ENCODE measurements at places on chromosomes 2 and 18.

GRCh38 chr2:162938387-162938786 lies 99.8 kb upstream of the KCNH7 start:
- H3K27me3 ChIP-seq = no peaks in the 10 kb centered on the region
- no peak for DNase-seq
- H3K27ac ChIP-seq = no peak overlapping the region
- no peaks in the 10 kb centered on the region for H3K36me3 ChIP-seq

GRCh38 chr2:186913870-186914269 lies 64.9 kb upstream of the ZSWIM2 start:
- DNase-seq = no peak
- H3K27me3 ChIP-seq = no peaks in the 10 kb centered on the region
- H3K36me3 ChIP-seq = no peaks in the 10 kb centered on the region
- H3K27ac ChIP-seq = no peak overlapping the region
- H3K4me1 ChIP-seq = no peaks in the 10 kb centered on the region
- no peak overlapping the region for H3K4me3 ChIP-seq

DNA sequence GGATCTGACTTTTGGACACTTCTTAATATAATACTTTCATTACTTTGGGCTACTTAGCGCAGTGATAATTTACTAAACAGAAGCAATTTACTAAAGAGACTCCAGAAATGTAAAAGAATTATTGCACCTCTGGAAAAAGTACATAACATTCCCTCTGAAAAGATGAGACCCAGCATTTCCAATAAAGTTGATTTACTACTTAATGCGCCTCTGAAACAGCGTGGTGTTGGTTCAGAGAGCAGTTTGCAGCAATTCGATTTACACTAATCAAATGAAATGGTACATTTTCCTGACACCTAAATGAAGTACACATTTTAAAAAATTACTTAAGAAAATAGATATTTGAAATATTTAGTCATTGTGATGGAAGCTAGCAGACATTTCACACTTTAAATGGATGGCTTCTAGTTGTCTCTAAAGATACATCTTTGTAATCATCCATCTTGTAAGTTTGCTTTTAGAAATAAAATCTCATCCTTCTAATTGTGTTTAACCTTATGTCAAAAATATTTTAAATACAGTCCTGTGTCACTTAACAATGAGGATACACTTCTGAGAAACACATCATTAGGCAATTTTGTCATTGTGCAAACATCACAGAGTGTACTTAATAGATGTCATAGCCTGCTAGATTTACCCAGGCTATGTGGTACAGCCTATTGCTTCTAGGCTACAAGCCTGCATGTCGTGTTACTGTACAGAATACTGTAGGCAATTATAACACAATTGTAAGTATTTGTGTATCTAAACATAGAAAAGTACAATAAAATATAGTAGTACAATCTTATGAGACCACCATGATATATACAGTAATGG lies 284.6 kb upstream of the UBE2E3 start:
- no peaks in the 10 kb centered on the region for H3K36me3 ChIP-seq
- H3K4me1 ChIP-seq = no peaks in the 10 kb centered on the region
- no peak overlapping the region for H3K4me3 ChIP-seq
- H3K27ac ChIP-seq = no peak overlapping the region
- no peaks in the 10 kb centered on the region for H3K27me3 ChIP-seq

DNA sequence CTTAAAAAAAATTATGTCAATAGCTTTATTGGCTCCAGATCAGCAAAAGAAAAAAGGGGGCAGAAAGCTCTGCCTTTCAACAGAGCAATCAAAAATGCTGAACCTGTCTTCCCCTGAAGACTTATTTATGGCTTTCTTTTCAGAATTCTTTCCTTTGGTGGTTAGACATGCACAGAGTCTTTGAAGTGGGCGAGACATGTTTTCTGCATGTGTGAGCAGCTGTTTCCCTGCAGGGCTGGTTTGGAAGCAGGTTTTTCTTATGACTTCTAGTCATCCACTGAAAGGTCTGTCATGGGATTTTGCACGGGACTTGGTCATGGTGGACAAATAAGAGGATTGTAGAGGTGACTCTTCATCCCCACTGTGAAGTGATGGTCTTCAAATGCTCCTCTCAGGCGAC lies 160.3 kb downstream of the VAPA start:
- H3K27me3 ChIP-seq = no peaks in the 10 kb centered on the region
- no peaks in the 10 kb centered on the region for H3K36me3 ChIP-seq
- H3K4me3 ChIP-seq = no peak overlapping the region
- DNase-seq = no peak

DNA sequence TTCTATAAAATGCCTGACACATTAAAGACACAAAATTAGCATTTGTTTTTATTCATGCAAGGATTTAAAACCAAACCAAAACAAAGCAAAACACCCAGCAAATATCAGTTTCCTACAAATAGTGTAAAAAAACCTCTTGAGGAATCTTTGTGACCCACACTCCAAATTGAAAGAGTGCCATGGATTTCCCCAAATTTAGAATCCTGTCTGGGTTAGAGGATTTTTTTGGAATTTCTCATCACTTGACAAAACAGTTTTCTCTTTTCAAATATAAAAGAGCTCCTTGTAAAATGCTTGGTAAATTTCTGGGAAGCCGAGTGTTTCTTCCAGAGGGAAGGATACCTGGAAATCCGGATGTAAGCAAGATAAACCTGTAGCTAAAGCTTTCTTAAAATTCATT lies 1.7 kb upstream of the FN1 start:
- no peak overlapping the region for H3K27ac ChIP-seq
- H3K27me3 ChIP-seq = peaks cover 13% of the 10 kb centered on the region
- DNase-seq = no peak

GRCh38 chr2:25684577-25685473 lies 11.4 kb upstream of the DTNB start:
- no peak overlapping the region for H3K27ac ChIP-seq
- no peak for DNase-seq
- H3K4me3 ChIP-seq = no peak overlapping the region
- H3K27me3 ChIP-seq = no peaks in the 10 kb centered on the region

DNA sequence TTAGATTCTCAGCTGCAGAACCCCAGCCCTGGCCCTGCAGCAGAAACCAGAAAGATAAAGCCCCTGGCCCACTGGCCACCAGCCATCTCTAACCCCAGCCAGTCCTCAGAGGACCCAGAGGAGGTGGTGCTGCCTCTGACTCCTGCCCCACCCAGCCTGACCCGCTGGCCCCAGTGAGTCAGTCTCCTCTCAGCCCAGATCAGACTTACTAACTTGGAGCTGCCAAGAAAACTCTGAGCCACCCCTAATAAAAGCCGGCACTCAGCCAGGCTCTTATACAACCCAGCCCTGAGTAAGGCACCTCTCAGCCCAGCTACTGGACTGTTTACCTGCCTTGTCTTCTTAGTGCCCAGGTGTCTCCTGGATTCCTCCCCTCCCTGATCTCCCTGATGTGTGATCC lies 2.0 kb downstream of the SLC14A2 start:
- DNase-seq = no peak
- H3K27ac ChIP-seq = no peak overlapping the region
- H3K4me3 ChIP-seq = no peak overlapping the region
- H3K36me3 ChIP-seq = no peaks in the 10 kb centered on the region

GRCh38 chr2:124836416-124836815 lies 811.3 kb downstream of the CNTNAP5 start:
- DNase-seq = no peak
- H3K27me3 ChIP-seq = no peaks in the 10 kb centered on the region
- H3K4me1 ChIP-seq = no peaks in the 10 kb centered on the region
- no peak overlapping the region for H3K27ac ChIP-seq
- no peaks in the 10 kb centered on the region for H3K36me3 ChIP-seq

DNA sequence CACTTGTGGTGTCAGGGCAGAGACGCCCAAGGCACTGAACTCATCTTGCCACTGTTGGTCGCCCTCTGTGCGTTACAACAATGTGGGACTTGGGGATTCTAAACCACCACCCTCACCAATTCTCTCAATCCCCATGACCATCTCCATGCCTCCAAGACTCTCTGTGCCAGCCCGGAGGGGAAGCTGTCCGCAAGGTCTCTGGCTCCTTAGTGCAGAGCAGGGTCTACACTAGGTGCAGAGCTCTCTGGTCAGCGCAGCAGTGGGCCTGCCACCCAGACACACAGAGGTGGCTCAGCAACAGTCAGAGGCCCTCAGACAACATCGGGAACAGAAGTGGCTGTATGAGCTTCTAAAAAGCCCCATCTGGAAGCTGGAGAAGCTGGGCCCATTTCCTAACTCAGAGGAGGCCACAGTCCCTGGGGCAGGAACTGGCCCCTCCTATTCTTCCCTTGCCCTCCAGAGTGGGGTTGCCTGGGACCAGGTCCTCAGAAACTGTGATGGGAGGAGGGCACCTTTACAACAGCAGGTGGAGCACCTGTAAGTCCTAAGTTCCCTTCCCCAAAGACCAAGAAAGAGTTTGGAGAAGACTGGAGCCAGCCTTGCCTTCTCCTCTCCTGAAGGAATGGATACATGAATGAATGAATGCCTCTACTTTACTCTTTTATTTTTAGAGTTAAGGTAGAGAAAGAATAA lies 37.7 kb downstream of the SERTAD2 start:
- no peak overlapping the region for H3K4me3 ChIP-seq
- DNase-seq = no peak
- no peaks in the 10 kb centered on the region for H3K27me3 ChIP-seq
- no peaks in the 10 kb centered on the region for H3K36me3 ChIP-seq
- H3K4me1 ChIP-seq = no peaks in the 10 kb centered on the region

DNA sequence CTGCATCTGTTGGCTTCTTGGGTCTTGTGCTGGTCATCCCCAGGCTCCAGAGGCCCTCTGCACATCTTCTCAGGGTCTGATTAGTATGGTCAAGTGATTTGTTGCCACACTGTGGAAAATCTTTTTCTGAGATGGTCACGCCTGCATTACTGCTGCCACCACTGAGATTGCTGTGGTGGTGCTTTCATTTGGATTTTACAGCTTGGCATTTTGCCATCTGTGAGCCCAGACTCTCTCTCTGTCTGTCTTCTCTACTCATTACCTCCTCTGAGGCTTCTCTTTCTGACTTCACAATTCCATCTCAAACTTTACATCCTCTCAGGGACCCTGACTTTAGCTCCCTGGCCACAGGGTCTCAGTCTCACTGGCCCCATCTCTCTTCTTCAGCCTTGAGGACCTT lies 154.6 kb downstream of the LRRTM1 start:
- H3K27ac ChIP-seq = no peak overlapping the region
- no peak overlapping the region for H3K4me3 ChIP-seq
- H3K36me3 ChIP-seq = no peaks in the 10 kb centered on the region
- DNase-seq = no peak

DNA sequence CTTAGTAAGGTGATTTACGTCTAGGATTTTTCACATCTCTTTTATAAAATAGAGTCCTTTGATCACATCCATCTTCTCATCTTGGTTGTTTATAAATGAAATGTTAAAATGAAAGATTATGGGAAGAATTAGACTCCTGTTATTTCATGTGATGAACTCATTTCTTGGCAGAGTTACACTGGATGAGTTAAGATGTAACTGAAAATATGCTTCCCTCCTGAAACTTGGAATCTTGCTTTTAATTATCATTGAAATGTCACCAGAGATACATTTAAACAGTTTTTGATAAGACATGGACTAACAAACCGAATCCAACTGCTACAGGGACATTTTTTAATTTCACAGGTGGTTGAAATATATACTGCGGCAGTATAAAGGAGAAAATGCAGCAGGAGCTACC lies 274.0 kb downstream of the DLGAP1 start:
- no peak overlapping the region for H3K27ac ChIP-seq
- no peaks in the 10 kb centered on the region for H3K4me1 ChIP-seq
- no peak for DNase-seq
- no peaks in the 10 kb centered on the region for H3K36me3 ChIP-seq

DNA sequence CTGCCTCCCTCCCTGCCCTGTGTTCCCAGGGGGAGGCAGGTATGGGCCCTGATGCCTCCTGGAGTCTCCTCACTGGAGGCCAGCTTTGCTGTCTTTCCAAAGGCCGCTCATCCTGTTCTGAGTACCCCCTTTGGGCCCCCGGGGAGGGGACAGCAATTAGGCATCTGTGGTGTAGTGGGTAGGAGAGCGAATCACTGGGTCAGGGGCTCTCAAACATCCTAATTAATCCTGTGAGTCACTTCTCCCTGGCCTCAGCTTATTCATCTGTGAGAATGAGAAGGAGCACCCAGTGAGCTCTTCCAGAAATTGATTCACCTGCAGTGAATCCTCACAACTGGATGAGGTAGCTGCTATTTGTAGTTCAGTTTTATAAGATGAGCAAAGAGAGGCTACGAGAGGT lies 16.4 kb downstream of the TET3 start:
- no peak for DNase-seq
- no peaks in the 10 kb centered on the region for H3K27me3 ChIP-seq
- peaks cover 17% of the 10 kb centered on the region for H3K4me1 ChIP-seq
- peak overlapping the region; percentile 62 for H3K27ac ChIP-seq
- no peak overlapping the region for H3K4me3 ChIP-seq
- no peaks in the 10 kb centered on the region for H3K36me3 ChIP-seq

DNA sequence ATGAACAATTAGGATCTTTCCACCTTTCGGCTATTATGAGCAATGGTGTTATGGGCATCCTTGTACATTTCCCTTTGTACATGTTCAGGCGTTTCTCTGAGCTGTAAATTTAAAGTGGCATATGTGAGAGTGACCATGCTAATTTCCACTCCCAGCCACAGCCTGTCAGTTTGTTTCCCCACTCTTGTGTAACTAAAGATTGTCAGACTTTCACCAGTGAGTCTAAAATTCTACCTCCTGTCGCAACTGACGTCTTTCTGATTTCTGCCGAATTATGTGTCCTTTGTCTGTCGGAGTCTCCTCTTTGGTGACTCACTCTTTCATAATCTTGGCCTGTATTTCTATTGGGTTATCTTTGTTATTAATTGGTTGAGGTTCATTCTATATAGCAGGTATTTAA lies 50.7 kb downstream of the TRAPPC12 start:
- H3K27ac ChIP-seq = no peak overlapping the region
- H3K27me3 ChIP-seq = no peaks in the 10 kb centered on the region
- H3K4me1 ChIP-seq = no peaks in the 10 kb centered on the region
- no peak overlapping the region for H3K4me3 ChIP-seq
- peaks cover 59% of the 10 kb centered on the region for H3K36me3 ChIP-seq
- no peak for DNase-seq

DNA sequence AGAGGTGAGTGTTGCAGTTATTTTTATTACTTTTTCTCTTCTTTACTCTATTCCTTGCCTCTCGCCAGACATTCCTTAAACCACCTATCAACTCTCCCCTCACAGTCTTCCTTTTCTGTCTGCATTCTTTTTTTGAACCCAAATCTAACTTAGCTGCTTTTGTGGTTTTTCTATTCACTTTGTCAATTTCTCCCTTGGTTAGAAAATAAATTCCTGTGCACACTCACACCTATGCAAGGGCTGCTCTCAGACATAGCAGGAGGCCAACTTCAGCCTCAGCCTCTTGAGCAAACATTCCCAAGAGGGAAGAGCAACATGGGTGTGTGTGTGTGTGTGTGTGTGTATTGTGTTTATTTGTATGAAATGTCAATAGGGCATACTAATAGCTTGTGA lies 808.6 kb downstream of the RNF144A start:
- no peak overlapping the region for H3K27ac ChIP-seq
- DNase-seq = no peak
- H3K27me3 ChIP-seq = no peaks in the 10 kb centered on the region
- H3K4me3 ChIP-seq = no peak overlapping the region
- H3K4me1 ChIP-seq = peaks cover 3% of the 10 kb centered on the region

GRCh38 chr2:230383453-230383852 lies 32.5 kb upstream of the SP100 start:
- H3K4me1 ChIP-seq = no peaks in the 10 kb centered on the region
- peaks cover 54% of the 10 kb centered on the region for H3K36me3 ChIP-seq
- DNase-seq = no peak
- no peak overlapping the region for H3K4me3 ChIP-seq

- no peaks in the 10 kb centered on the region for H3K27me3 ChIP-seq
- H3K36me3 ChIP-seq = no peaks in the 10 kb centered on the region
- no peak overlapping the region for H3K27ac ChIP-seq
- no peak overlapping the region for H3K4me3 ChIP-seq
- no peak for DNase-seq
- H3K4me1 ChIP-seq = no peaks in the 10 kb centered on the region
These were observed 157.0 kb upstream of the TNP1 start for GRCh38 chr2:217016796-217017419.

All from effector memory CD4-positive, alpha-beta T cell (primary cell).